ENCODE measurements at places on chromosomes 11 and 22.

GRCh38 chr22:38412435-38413084 lies 42.4 kb downstream of the KCNJ4 start:
- peak; percentile 32 for DNase-seq

DNA sequence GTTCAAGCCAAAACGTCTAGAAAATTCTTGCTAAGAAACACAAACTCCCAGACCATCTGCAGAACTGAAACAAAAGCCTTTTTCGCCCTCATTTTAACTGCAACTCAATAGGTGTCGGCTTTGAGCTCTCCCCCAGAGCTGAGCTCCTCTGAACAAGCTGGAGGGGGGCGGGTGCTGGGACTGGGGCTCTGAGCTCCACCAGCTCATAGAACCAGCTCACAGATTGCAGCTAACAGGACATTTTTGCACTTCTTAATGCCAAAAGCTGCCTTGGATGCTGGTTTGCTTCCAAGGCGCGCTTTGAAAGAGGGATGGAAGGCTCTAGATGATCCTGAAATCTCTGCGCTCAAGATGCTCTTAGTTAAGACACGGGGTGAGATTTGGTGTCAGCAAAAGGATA lies 6.0 kb upstream of the YWHAH start:
- no peak for DNase-seq

DNA sequence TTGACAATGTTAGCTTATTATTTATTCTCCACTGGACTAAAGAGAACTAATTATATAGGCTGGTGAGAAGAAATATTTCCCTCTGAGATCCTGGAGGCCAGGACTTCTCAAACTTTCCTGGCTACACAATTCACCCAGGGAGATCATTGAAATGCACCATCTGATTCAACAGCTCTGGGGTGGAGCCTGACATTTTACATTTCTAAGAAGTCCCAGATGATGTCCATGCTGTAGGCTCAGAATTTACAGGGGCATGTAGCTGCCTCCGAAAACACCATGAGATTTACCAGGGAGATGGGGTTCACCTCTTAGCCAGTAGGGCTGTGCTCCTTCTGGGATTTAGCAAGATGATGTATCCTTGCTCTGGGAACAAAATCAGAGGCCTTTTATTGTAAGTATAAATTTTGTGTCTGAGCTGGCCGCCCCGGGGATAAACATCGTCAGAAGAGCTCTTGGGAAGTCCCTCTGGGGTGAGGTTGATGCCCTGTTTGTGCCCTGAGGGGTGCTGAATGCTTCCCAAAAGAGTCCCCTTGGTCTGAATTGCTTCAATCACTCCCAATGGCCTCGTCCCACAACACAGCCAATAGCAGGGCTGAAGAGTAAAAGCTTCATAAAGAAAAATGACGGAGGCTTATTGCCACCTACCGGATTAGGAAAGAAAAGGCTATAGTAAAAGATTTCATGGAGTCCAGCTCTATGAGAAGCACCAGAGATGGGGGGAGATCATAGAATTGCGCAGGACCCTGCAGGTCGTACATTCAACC lies 33.4 kb upstream of the API5 start:
- DNase-seq = no peak

DNA sequence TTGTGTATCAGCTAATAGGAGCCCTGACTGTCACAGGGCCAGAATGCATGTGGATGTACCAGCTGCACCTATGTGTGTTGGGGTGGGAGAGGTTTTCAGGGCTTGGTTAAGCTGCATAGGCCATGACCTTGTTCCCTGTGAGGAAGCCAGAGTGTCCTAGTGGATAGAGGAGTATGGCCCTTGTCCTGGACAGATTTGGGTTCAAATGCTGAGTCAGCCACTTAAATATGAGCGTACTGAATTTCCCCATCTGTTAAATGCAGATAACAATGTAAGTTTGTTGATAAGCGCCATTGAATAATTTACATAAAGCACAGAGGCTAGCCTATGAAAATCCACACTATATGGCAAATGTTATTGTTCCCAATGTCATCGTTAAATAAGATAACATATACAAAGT lies 74.4 kb downstream of the PANX1 start:
- DNase-seq = no peak

DNA sequence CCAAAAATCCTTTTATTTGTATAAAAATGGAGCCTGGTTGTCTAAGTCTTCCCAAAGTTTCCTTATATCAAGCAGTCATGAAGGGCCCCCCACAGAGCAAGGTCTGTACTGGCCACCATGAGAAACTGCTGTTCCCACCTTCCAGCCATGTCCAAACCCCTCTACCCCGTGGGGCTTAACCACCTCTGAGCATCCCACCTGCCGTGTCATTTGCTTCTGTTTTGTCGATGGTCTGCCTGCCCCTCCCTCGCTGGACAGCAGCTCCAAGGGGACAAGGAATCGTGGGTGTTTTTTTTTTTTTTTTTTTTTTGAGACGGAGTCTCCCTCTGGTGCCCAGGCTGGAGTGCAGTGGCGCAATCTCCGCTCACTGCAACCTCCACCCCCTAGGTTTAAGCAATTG lies 11.1 kb upstream of the ANO1 start:
- DNase-seq = no peak

DNA sequence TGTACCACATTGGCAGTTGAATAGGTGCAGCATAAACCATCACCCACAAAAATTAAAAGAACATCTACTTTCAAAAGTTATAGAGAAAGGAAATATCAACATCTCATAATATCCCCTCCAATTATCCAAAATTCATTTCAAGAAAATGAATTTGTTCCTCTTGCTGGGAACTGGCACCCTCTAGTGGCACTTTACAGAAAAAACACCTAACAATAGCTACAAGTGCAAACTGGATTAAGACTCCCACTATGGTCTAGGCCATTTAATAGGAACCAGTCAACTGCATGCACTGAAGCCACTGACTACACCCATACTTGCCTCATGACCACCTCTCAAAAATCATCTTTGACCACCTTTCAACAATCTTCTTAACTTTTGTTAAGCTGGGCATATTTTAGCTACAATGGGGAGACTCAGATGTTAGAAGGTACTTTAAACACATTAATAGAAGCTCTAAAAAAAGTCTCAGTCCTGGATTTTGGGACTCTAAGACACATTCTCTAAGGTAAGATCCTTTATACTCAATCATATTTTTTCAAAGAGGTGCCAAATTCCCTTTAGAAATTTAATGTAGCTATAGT lies 17.3 kb downstream of the TRAF6 start:
- DNase-seq = no peak

- DNase-seq = no peak
Measured at GRCh38 chr11:10982704-10983510, 125.1 kb upstream of the ZBED5 start.
